Left colon (tissue), 2 donors: ENCODE measurements at places on chromosomes 2 and 18. TPM values are rescaled to one million over a fixed set of nuclear protein-coding genes. Genes with fewer than 3 reads are reported as not detected.

Gene C2orf78
- not detected for total RNA-seq

Gene UGT1A8
- total RNA-seq: 25.1 TPM

Gene VIL1
- total RNA-seq: 488 TPM

Gene ANKRD53
- total RNA-seq: 0.61 TPM

Gene CDH19
- 2.5 TPM for total RNA-seq

Gene RNF144A
- 20.7 TPM for total RNA-seq

Gene CDK15
- 0.24 TPM for total RNA-seq

Gene ARHGAP25
- total RNA-seq: 7.0 TPM

Gene CDH20
- not detected for total RNA-seq

- peak; percentile 51 for DNase-seq
Measured at GRCh38 chr18:8367217-8367988, 241.8 kb upstream of the RAB12 start.

GRCh38 chr18:41153871-41154270, 801.2 kb upstream of the PIK3C3 start:
- no peak for DNase-seq

GRCh38 chr2:237320801-237321560, 93.0 kb downstream of the COL6A3 start:
- peak; percentile 23 for DNase-seq

DNA sequence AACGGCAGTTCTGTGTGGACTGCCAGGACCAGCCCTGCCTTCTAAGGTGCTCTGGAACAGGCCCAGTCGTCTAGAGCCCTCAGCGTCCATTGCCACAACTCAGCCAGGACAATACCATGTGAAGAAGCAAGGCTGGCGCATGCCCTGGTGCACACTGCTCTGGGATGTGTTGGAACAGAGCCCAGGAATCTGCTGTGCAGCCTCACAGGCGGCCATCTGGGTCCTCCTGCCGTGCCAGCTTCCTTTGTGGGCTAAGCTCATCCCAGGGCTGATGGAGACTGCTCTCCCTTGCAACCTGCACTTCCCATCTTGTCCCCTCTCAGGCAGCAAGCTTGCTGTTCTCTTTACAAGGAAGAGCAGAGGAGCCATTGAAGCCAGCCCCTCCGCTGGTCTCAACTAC, 246.4 kb upstream of the PXDN start:
- no peak for DNase-seq

GRCh38 chr18:23963443-23964165, 51.0 kb upstream of the TTC39C start:
- DNase-seq: no peak

DNA sequence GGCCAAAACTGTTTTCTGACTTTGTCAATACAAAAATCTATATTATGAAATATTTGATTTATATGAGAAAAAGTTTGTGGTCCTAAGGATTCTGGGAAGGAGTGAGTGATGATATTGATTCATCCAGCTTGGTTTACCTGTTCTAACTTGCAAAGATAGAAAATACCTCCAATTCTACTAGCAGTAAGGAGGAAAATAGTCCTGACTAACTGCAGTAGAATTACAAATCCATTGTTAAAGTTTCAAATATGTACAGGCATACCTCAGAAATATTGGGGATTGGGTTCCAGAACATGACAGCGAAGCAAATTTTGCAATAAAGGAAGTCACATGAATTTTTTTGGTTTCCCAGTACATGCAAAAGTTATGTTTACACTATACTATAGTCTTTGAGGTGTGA, 158.8 kb upstream of the CYRIA start:
- DNase-seq: no peak

DNA sequence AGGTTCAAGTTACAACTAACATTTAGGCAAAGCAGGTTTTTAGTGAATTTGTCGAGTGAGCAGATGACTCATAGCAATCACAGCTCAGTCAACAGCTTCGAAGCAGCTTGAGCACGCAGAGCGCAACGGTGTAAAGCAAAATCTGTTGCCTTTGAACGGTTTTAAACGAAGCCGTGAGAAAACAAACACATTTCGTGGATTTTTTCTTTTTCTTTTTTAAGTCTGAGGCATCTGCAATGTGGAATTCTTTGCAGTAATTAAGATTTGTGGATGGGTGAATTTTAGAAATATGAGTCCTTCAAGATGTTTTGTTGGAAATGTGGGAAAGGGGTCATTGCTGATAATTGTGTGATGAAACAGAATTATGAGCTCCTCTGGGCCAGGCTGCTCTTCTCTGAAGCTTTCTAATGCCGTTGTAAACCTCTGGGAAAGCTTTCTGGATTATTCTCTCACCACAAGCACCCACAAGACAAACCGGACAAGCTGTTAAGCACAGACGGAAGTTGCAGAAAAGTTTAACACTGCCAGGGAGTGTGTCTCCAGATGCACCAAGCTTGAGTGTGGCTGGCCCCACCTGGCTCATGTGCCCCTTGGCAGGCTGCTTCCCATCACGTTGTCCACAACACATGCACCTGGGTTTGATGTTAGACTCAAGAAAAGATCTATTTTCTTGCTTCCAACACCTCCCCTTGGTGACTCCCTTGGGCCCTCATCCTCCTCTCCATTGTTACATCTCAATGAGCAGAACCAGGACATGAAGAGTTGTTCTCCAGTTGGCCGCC, 224.7 kb downstream of the ACKR3 start:
- DNase-seq: no peak

DNA sequence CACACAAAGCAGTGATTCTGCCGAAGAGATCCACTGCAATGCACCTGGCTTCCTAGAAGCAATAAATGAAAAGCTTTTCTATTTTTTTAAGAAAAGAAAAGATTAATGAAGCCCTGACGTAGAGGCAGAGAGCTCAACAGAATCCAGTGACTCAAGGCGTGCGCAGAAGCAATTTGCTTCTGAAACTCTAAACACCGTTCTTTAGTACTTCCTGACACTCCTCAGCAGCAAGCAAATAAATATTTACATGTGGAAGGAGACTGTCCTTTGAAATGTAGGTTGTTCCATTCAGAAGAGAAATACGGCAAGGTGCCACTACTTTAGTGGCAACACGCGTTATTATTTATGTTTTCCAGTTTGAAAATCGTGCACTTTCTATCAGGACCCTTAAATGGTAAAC, 126.2 kb upstream of the ZNF516 start:
- DNase-seq: no peak

DNA sequence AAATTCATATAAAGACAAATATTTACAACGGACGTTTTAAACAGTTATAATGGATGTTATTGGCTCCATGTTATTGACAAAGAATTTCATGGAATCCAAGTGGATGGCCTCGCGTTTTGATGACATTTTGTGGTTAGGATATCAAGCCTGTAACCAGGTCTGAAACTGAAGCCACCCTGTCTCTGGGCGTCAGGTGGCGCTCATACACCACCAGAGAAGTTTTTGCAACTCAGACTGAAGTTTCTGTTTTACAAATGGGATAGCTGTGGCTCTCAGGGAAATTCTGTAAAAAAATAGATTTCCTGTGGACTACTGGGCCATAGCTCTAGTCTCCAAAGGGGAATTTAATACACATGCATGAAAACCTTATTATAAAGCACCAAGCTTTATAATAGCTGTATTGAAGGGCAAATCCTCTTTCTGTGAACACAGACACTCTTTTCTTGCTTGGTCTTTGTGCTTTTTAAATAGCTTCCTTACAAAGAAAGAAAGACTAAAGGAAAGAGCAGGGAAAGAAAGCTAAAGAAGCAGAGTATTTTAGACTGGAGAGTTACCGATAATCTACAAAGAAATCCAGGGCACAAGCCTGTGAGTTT, 86.7 kb downstream of the C18orf54 start:
- peak; percentile 56 for DNase-seq

- no peak for DNase-seq
Measured at GRCh38 chr2:180374502-180375281, 367.6 kb upstream of the CWC22 start.

DNA sequence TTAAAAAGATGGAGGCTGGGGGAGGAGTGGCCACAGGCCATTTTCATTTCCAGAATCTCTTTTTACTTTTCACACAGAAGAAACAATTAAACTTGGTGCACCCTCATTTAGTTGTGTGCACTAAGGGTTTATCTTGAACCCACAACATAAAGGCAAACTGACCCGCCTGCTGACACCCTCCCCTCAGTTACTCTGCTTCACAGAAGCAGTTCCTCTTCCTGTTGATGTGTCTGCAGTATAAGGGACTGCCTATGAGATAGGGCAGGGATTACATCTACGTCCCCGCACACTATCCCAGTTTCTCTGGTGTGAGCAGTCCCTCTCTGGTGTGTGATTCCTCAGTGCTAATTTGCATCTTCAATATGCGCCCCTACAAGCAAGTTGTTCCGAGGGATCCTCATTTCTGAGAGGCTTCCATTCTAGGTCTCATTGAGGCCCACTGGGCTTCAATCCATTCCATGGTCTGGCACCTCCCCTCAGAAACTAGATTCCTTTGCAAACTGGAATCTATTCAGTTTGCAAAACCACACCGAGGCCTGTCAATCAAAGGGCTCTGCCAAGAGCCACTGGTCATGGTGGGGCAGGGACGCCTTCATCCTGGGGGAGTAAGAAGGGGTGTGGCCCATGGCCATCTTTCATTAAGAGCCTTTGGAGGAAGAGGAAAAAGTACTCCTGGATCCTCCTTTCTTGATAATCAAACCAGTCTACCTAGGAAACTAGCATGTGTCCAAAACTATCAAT, 12.3 kb downstream of the CREG2 start:
- DNase-seq: no peak

DNA sequence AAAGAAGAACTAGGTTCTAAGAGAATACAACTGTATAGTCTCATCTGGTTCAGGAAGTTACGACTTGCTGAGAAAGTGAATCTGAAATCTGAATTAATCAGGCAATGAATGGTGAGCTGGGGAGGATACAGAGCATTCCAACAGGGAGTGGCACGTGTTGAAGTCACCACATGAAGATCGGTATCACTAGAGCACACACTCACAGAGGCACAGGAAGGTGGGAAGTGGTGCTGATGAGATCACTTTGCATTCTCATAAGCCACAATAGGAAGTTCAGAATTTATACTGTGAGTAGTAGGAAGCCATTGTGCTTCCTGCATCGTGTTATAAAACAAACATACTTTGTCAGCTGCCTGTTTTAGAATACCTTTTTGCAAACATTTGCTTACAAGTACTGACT, 615.0 kb upstream of the DDX18 start:
- no peak for DNase-seq

DNA sequence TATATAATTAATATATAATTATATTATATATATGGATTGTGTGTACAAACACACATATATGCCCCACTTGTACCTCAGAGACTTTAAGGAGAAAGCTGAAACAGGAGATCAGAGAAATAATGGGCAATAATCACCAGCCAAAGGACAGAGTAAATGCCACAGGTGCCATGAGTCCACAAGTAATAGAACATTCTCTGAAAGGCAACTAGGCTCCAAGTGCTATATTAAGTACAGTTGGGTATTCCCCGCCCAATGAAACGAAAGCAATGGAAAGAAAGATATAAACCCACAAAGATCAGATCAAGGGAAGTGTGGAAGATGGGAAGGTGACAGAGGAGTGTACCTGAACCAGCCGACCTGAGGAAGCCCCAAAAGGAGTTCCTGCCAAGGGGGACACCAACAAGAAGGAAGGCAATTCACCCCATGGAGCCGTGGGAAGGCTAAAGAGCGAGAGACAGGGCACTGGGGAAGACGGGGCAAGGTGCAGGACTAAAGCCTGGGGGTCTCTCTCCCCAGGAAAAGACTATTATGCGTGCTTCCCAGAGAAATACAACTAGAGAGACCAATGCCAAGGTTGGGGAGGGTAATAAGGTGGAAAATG, 19.0 kb downstream of the DYM start:
- no peak for DNase-seq

GRCh38 chr2:80244905-80245584, 59.5 kb downstream of the LRRTM1 start:
- no peak for DNase-seq

DNA sequence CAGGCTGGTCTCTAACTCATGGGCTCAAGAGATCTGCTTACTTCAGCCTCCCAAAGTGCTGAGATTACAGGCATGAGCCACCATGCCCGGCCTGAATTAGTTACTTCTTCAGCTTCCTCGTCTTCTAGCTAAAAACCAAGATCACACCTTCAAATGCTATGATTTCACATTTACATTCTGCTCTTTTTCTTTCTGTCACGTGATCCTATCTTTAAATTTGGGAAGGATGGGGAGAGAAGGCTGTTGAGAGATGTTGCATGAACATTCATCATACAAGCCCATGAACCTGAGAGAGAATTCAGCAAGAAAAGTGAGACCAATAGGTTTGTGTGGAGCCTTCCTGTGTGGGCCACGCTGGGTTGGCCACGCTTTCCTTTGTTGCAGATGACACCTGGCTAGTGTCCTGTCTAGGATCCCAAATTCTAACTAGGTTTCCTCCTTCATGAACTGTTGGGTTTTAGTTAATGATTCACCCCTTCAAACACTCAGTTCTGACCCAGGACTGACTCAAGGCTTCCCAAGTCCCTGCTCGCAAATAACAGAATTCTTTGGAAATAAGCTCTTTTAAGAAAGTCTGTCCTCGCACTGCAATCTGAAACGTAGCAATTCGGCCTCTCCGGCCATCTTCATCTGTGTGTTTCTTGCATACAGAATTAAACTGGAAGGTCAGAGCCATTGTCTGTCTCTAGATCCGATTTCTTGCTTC, 57.3 kb upstream of the CREB1 start:
- no peak for DNase-seq

DNA sequence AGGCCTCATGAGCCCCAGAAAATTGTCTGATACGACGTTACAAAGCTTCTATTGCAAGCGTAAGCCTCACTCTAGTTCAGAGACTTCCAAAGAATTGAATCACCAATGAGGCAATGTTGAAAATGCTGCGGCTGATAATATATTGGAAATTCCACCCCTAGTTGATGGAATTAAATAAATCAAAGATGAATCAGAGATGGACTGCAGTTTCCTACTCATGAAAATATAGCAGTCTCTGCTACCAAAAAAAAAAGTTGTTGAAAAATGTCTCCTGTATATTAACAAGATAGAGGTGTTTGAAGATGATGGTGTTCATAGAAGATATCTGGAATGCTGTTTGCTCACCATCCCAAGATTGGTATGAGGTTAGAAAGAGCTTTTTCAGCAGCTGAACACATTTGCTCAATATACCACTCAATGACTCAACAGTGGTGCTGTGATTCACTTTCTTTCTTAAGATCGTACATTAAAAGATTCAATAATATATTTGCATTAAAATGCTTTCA, 99.8 kb upstream of the ARHGAP28 start:
- no peak for DNase-seq

DNA sequence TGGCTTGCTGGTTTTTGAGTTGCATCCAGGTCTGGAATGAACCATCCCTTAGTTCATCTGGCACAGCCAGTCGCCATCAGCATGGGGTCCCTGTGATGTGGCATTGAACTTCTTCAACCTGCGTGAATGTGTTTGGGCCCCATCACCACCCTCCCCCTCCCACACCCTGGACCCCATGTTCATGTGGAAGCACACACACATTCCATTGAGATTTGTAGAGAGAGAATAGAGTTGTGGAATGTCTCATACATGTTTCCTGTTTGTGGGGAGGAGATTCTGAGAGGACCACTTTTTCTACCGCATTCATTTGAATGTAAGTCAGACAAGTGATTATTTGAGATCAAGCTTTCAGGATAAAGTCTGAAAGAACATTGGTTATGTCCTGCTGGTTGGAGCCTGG, 117.6 kb upstream of the EML6 start:
- DNase-seq: no peak

GRCh38 chr2:233241803-233242202, 9.7 kb upstream of the ATG16L1 start:
- peak; percentile 41 for DNase-seq

GRCh38 chr18:10490401-10491165, 35.2 kb upstream of the NAPG start:
- peak; percentile 65 for DNase-seq

GRCh38 chr2:39435741-39436591, 1.1 kb downstream of the MAP4K3 start:
- DNase-seq: peak; percentile 51
